Adipose tissue (tissue), 3 donors: ENCODE measurements at places on chromosomes 3 and 15. TPM values are rescaled to one million over a fixed set of nuclear protein-coding genes. Genes with fewer than 3 reads are reported as not detected.

The ZSCAN2 gene
- polyA plus RNA-seq, result 9.9 TPM

The RAD51 gene
- polyA plus RNA-seq, result 1.0 TPM

The AP4E1 gene
- 3.8 TPM for polyA plus RNA-seq

The IL16 gene
- polyA plus RNA-seq, result 9.3 TPM

The EIF2A gene
- 66.7 TPM for polyA plus RNA-seq

The GABRR3 gene
- not detected for polyA plus RNA-seq

The SAXO2 gene
- polyA plus RNA-seq, result 1.0 TPM

The AMT gene
- polyA plus RNA-seq, result 14.6 TPM

The OIP5 gene
- 0.39 TPM for polyA plus RNA-seq

The ACOX2 gene
- polyA plus RNA-seq, result 31.7 TPM

The TMEM212 gene
- polyA plus RNA-seq, result not detected

The HRG gene
- polyA plus RNA-seq, result not detected

The HIGD2B gene
- polyA plus RNA-seq, result 0.09 TPM

The CIDEC gene
- 128 TPM for polyA plus RNA-seq

The CFAP100 gene
- polyA plus RNA-seq, result not detected

The GABRB3 gene
- 2.1 TPM for polyA plus RNA-seq

The GOLGA6B gene
- polyA plus RNA-seq, result not detected

The PPP2R3A gene
- 3.1 TPM for polyA plus RNA-seq

The GAP43 gene
- polyA plus RNA-seq, result 0.38 TPM

The LEKR1 gene
- polyA plus RNA-seq, result 0.64 TPM

The CCR8 gene
- polyA plus RNA-seq, result not detected

The RNU5B-1 gene
- not detected for polyA plus RNA-seq

The ZNF445 gene
- 2.8 TPM for polyA plus RNA-seq

The CDV3 gene
- 106 TPM for polyA plus RNA-seq

The GCNT3 gene
- polyA plus RNA-seq, result 0.45 TPM

The DGKG gene
- 0.56 TPM for polyA plus RNA-seq

The CYP11A1 gene
- 0.55 TPM for polyA plus RNA-seq

The C3orf20 gene
- polyA plus RNA-seq, result not detected

The PCSK6 gene
- 1.5 TPM for polyA plus RNA-seq

The LRTM1 gene
- polyA plus RNA-seq, result not detected

The PIERCE2 gene
- 1.1 TPM for polyA plus RNA-seq

The STRA6 gene
- 0.07 TPM for polyA plus RNA-seq

The PRRT3 gene
- 0.56 TPM for polyA plus RNA-seq
